IPS DF 19.7 (cell line): ENCODE measurements at places on chromosomes 7 and 10.

- DNase-seq, result no peak
Observed at GRCh38 chr10:14880229-14880628, 1.6 kb downstream of the SUV39H2 start.

DNA sequence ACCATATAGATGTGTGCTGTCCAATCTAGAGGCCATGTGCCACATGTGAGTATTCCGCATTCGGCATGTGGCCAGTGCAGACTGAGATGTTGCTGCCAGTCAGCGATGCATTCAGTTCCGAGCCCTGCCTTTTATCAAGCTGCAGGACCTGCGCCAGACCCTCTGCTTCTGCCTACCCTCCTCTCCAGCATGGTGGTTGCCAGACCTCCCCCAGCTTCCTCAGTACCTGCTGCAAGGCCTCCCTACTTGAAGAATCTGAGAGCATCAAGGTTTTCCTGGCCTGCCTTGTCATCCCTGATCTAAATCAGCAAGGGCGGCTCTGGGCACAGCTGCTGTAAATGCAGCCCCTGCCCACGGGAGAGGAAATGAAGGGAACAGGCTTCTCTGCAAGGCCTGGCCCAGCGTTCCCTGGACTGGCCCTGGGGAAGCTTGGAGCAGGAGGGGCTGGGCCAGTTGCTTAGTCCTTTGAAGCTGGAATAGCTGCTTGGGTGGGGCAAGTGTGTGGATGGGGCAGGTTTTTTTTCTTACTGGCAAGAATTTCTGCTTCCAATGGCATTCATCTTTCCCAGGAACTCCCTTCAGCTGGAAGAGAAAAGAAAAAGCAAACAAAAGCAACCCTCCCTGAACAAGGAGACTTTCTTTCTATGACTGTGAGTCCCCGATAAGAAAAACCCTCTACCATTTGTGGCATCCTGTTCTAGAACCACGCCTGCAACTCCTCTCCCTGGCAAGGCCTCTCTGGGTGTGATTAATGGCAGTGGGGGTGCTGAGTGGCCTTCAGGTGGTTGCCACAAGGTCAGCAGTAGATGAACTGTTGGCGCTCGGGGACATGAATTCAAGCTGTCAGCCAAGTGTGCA is 93.0 kb downstream of the NHLRC2 start:
- DNase-seq, result no peak

GRCh38 chr10:28738200-28738599 is 60.9 kb downstream of the BAMBI start:
- DNase-seq, result no peak

DNA sequence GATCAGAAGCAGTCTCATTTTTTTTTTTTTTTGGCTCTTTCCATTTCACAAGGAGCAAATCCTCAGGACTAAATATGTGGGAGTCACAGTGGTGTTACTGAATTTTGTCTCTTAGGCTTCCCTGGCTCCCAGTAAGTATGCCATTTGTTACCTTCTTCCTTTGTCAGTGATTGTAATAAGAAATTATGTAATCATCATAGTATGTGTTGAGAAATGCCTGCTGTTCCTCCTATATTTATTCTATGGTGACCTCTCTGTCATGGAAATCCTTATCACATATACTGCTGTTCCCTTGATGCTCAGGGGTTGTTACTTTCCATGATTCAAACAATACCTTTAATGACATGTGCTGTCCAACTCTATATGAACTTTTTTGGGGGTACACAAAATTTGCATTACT is 4.8 kb upstream of the OR9A4 start:
- DNase-seq, result no peak

GRCh38 chr10:121199081-121199480 is 347.9 kb downstream of the WDR11 start:
- no peak for DNase-seq

DNA sequence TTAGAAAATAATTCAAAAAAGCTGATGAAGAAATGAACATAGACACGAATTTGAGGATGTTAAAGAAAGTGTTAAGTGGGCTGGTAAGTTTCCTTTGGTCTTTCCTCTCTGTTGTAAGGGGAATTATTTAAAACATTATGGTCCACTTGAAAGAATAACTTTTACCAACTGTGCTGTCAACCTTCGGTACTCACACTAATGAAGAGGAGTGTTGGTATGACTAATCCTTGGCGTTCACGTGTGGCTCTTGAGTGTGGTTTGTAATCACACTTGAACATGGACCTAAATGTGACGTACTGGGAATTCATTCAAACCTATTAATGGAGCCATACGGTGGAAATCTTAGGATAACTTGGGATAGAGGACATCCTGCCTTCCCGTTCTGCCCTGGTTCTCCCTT is 41.3 kb downstream of the TBXAS1 start:
- no peak for DNase-seq

DNA sequence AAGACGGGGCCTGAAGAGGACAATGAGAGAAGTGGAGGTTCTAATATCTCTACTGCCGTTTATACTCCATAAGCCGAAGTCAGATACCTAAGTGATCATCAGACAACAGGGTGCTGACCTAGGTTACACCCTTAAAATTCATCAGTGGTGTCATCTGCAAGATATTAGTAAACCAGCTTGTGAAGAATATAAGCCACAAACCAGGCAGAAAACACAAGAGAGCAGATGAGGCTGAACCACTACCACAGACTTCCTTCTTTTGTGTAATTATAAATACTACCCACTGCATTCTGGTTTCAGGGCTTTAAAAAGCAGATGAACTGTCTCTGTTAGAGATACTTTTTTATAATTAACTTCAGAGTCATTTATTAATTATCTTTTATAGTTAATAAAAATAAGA is 69.0 kb upstream of the LRRC17 start:
- no peak for DNase-seq

- DNase-seq, result no peak
Observed at GRCh38 chr10:101018118-101018599, 12.8 kb downstream of the PDZD7 start.

GRCh38 chr7:101814081-101814990 is 3.1 kb upstream of the CUX1 start:
- no peak for DNase-seq

DNA sequence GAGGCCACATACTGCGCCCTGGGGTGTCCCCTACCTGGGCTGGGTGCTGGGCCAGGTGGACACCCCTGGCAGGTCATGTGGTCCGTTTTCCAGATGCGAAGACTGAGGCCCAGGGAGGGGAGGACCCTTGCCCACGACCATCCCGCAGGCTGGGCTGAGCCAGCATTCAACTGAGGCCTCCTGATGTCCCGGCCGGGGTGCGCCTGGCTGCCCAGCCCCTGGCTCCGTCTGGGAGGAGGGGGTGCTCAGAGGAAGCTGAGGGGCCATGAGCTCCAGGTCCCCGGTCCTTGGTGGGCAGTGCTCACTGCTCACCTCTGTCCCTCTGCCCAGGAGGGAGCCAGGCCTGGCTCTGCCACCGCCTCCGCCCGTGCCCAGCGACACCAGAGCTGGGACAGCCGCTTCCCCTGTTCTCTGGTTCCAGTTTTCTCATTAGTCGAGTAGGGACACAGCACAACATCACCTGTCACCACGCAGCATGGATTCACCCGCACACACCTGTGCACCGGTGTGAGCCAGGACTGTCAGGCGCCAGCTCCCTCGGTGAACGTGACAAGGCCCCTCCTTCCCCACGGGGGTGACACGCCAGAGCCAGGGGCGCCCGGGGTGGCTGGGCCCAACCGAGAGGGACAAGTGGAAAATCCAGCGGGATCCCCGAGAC is 139.7 kb downstream of the ELFN1 start:
- DNase-seq, result no peak

DNA sequence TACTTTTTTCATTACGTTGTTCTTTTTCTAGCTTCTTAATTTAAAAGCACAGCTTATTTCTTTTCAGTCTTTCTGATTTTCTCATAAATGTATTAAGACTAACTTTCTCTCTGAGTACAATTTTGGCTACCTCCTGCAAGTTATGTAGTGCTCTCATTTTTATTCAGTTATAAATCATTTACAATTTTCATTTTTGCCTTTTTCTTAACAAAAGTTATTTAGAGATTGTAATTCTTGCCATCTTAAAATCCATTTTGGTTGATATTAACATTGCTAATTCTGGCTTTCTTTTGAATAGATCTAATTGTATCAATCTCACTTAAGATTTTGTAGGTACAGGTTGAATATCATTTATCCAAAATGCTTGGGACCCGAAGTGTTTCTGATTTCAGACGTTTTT is 97.2 kb upstream of the LRRC4 start:
- DNase-seq, result no peak

GRCh38 chr10:47057471-47057870 is 146.2 kb downstream of the PTPN20 start:
- no peak for DNase-seq

GRCh38 chr10:36721871-36722270 is 403.5 kb upstream of the ANKRD30A start:
- no peak for DNase-seq

- DNase-seq, result no peak
Observed at GRCh38 chr7:43785420-43785819, 26.9 kb downstream of the BLVRA start.

DNA sequence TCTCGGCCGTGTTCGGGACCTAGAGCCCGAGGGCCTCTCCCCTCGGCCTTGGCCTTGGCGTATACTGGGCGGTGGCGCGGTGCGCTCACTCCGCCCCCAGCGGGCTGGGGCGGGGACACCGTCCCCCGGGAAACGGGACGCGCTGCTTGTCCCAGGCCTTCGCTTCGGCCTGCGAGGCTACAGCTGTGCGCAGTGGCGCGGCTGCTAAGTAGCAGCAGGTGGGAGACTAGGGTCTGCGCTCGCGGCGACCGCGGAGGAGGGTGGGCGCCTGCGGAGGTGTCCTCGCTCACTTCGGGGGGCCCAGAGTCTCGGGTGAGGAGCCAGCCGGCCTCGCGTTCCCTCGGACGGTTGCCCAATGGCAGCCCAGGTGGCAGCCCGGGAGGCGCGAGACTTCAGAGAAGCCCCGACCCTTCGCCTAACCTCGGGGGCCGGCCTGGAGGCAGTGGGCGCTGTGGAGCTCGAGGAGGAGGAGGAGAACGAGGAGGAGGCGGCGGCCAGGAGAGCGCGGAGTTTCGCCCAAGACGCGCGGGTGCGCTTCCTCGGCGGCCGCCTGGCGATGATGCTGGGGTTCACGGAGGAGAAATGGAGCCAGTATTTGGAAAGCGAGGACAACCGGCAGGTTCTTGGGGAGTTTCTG is at the start of gene DNAH11:
TSS of gene DNAH11 (plus strand) at position 149 of the 637 bp plus-strand sequence. CDS start at position 356, 207 bp downstream.
- DNase-seq, result peak; percentile 35

DNA sequence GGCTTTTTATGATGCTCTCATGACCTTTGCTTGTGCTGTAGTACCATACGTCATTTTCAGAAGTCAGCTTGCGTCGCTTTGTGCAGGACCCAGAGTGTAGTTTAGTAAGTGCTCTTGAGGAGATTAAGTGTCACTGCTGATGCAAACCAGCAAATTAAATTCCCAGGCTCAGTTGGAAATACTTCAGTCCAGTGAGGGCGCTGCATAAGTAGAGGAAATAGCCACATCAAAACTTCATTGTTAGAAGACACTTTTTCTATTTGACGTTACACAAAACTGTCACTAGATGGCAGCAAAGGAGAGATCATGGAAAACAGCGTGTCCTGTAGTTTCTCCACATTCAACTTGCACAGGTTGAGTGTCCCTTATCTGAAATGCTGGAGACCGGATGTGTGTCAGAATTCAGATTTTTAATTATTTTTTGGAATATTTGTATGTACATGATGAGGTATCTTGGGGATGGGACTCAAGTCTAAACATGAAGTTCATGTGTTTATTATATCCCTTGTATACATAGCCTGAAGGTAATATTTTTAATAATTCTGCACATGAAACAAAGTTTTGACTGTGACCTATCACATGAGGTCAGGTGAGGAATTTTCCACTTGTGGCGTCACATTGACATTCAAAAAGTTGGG is 7.9 kb downstream of the ZNF22 start:
- peak; percentile 54 for DNase-seq

- no peak for DNase-seq
Observed at GRCh38 chr10:30186371-30186875, 127.0 kb upstream of the JCAD start.

DNA sequence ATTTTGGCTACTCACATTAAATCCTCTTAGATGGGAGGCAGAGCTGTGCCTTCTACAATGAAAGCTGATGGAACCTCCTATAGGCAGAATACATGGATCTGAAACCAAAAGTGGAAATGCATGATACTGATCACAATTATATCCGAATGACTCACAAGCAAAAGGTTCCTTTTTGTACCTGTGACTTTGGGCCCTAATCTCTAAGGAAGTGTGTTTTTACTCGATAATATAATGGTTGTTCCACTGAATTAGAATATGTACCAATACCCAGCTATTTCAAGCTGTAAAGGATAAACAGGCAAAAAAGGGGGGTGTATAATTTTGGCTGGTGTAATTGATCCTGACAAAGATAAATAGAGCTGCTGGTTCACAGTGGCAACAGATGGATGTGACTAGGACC is 17.6 kb upstream of the LAMB1 start:
- no peak for DNase-seq

DNA sequence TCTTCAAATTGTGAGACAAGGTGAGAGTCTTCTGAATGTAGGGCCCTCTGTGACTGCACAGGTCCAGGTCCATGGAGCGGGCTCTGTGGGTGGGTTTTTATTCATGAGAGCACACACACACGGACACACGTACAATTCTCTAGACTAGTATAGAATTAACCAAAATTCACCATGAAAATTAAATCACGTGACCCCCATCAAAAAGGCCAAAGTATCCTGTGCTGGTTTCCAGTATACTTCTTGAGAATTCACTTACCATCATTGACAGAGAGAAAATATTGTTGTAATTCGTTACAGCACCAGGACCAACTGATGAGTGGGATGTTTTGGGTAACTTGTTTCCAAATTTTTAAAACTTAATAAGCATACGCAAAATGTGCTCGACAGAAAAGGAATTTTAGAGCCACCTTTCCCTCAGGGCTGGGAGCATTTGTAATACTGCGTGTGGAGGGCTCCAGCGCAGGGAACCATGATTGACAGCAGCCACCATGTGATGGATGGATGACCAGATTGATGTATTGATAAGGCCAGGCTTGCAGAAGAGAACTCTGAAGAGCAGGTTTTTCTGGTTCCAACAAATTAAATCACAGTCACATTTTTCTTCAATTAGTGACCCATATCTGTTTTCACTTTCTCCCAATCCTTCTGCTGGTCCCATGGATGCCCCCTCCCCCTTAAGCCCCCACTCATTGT is 14.9 kb upstream of the DNTT start:
- no peak for DNase-seq

DNA sequence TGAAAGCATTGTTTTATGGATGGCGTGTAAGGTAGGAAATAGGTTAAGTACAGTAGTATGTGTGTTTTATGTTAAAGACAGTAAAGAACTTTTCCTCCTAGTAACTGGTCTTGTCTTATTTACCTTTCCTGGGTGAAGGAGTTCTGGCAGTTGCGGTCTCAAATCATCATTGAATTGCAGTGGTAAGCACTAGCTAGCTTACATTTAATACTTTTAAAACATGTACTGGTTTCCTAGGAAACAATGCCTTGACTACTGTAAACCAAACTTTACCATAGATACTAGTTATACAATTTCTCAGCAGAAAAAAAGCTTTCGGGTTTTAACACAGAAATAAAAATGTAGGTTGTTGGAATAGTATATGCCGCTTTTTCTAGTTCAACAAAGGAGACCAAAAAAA is 37.7 kb downstream of the PRKG1 start:
- DNase-seq, result no peak

- no peak for DNase-seq
Observed at GRCh38 chr7:116166156-116166555, 44.2 kb upstream of the TES start.

- no peak for DNase-seq
Observed at GRCh38 chr7:131302876-131303707, 24.6 kb upstream of the MKLN1 start.

GRCh38 chr7:68183176-68183575 is 1186.5 kb downstream of the TYW1 start:
- DNase-seq, result no peak
